CD4-positive, alpha-beta T cell treated with Interleukin-21 for 1 hour (primary cell): ENCODE measurements at places on chromosomes 3 and 15.

DNA sequence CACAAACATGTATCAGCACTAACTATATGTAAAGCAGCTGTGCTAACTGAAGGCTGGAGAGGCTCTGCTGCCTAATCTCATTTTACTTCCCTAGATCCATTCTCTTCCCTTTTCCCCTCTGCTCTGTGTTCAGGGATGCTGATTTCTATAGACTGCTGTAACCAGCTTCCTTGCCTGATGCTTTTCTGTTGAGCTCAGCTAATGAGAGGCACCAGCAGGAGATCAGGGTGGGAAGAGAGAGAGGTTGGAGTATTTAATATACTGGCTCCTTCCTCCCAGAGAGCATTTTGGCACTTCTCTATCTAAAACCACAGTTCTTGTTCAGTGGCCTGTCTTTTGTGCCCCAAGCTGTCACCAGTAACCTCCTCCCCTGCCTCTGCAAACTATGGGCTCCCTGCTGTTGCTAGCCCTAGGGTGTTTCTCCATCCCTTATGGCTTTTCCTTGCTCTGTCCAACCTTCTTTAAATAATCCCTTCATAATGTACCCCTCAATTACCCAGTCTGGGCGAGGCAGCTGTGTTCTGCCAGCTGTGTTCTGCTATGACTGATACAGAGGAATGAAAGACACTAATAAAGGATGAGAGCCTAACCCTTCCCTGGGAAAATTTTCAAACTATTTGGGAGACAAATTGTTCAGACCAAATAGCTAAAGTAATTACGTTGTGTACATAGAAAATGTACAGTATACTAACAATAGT, 69.5 kb downstream of the CADPS start:
- DNase-seq = no peak

DNA sequence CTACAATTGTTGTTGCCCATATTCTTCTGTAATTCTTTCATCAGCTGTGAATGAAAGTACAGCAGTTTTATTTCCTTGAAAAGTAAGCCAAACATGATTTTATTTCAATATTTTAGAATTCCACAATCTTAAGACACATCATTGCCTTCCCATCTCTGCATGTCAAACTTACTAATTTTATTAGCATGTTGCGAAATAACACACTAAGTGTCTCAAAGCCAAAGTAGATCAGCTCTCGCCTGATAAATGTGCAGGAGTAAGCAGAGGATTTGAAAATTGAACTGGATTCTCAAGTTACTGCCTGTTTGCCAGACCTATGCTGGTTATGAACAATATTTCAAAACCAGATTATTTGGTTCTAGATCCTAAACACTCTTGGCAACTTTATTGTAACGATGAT, 25.7 kb downstream of the TGFBR2 start:
- DNase-seq = no peak

- no peak for DNase-seq
These were observed 24.9 kb downstream of the LARS2 start for GRCh38 chr3:45413172-45413765.

GRCh38 chr15:98503970-98504369, 144.4 kb upstream of the IGF1R start:
- DNase-seq = no peak

GRCh38 chr3:101171681-101172191, 148.6 kb downstream of the IMPG2 start:
- DNase-seq = no peak

- DNase-seq = no peak
These were observed 2.7 kb upstream of the OPA1 start for GRCh38 chr3:193590088-193590856.

DNA sequence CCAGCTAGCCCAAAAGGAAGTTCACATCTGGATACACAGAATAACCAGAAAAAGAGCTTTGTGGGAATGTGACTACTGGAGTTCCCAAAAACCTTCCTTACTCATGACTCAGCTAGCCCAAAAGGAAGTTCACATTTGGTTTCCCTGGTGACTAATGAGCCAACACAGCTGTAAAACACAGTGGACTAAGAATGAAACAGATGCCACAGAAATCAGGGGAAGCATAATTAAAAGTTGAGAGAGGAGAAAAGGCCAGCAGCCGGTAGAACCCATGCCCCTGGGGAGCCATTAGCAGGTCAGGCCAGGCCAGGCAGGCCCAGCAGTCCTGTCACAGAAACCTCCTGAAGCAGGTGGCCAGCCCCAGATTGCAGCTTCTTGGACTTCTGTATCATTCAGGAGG, 130.3 kb downstream of the GHSR start:
- DNase-seq = no peak

DNA sequence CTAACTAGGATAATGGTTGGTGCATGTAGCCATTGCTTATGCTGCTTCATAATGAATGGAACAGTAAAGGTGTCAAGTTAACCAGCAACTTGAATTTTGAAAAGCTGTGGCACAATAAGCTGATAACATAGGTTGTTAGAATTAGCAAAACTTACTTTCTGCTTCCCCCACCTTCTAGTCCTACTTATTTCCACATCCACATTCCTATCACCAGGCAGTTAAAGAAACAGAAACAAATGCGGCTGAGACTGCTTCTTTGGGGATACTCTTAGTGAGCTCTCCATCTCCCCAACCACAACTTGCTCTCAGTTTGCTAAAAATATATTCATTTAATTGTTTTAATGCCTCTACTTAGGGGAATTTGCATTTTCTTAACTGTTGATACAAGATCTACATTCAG, 215.1 kb downstream of the TIGIT start:
- no peak for DNase-seq

GRCh38 chr3:101849714-101850245, 466 bp downstream of the NFKBIZ start:
- peak; percentile 57 for DNase-seq

- no peak for DNase-seq
These were observed 56.2 kb downstream of the ROPN1B start for GRCh38 chr3:126025116-126025729.

DNA sequence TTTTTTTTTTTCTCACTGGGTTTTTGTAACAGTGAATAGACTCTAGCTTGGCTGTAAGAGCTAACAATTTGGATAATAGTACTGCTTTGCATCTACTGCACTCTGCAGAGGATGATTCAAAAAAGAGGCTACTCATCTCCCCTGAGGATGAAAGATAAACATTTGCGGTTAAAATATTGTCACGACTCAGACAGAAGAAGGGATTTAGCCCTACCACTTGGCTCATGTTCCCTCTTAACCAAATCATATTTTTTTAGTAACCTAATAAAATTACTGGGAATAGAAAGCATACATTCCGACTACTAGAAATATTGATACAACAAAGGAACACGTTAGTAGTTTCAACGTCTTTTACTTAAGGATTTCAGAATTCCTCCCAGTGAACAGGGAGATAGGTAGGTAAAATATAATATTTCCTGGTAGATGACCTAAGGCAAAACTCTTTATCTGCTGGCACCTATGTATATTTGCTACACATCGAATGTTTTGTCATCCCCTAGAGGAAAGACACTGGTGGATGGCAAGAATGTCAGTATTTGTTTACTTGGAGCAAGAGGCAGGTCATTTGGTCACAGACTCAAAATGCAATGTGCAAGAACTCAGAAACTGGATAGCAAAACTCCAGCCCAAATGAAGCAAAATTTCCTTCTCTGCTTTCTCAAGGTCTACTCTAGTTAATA, 110.8 kb downstream of the GREM1 start:
- no peak for DNase-seq

DNA sequence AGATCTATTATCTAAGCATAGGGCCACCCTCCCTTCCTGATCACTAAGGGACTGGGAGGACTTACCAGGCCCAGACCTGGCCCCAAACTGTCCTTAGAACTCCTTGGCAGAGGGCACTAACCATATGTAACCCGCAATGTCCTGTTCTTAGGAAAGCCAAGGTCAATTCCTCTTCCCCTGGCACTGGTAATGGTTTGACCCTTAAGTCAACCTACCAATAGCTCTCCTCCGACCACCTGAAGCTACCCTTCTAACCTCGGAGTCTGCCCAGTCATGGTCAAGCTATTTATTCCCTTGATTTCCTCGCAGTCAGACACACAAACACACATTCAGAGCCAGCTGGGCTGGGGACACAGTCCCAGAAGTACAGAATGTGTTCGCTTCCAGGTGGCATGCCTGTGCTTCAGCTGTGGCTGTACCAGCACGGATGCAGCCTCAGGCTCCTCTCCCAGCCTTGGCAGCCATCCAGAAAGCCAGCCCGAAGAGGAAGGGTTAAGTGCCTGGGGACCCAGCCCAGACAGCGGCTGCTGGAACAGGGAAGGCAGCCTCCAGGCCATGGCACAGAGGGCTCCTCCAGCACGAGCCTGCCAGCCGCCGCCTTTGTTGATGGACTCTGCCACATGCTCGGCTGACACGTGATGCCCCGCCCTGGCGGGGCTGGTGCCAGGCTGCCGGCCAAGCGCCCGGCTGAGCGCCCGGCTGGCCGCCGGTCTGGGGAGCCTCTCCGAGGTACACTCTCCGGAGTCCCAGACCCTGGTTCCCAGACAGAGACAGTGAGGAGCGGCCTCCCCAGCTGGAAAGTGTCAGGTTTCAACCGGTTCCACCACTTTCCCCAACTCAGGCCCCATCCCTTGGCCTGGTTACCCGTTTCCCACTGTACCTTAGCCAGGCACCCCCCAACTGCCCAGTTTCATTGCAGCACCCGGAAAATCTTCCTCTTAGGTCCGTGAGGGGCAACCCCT, 5.5 kb downstream of the BMF start:
- no peak for DNase-seq

DNA sequence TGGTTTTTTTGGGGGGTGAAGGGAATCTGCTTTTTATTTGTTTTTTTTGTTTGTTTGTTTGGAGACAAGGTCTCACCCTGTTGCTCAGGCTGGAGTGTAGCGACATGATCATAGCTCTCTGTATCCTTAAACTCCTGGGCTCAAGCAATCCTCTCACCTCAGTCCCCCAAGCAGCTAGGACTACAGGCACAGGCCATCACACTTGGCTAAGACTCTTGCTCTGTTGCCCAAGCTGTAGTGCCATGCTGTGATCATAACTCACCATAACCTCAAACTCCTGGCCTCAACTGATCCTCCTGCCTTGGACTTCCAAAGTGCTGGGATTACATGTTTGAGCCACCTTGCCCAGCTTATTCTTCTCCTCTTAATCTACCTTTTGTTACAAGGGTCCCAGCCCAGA, 31.8 kb downstream of the GPR176 start:
- no peak for DNase-seq

DNA sequence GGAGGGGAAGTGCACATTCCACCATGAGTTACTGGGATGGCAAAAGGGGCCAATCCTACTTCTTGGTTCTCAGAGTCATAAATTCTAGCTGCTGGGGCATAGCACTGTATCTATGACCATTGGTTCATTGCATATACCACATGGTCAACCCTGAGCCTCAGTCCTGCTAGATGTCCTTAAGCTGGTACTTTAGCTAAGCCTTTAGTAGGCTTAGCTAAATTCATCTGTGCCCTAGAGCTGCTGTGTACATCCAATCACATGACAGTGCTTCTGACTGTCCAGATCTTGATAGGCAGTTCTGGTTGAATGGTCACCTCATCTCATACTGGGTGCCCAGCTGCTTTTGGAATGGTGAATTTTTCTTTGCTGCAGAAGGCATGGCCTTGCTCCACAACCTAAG, 8.2 kb downstream of the NDUFB4 start:
- no peak for DNase-seq

DNA sequence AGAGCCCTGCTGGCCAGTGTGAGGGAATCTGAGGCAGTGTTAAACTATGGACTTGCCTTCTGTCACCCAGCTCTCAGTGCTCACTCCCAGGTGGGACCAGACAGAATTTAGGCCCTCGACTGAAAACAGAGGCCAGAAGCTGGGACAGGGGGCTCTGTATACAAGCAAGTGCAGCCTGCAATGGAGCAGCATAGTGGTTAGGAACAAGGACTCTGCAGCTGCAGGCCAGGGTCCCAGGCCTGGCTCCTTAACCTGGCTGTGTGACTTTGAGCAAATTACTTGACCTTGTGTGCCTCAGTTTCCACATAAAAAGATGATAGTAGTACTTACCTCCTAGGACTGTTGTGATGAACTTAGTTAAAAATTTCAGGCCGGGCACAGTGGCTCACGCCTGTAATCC, 39.8 kb downstream of the CMTM7 start:
- no peak for DNase-seq

DNA sequence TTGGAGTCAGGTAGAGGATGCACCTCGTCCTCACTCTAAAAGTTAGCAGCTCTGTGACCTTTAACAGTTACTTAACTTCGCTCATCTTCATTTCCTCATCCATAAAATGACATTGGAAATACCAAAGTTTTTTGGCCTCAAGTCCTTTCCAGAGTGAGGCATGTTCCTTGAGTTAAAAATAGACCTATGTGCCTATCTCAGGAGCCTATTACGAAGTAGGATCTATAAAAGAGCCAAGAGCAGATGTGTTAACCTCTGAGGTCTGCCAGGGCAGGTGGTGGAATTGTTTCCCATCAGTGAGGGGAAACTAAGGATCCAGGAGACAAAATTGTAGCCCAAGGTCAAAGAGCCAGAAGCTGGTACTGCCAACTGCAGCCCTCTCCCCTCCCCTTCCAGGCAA, 120.4 kb upstream of the EIF1B start:
- DNase-seq = no peak

GRCh38 chr3:122966045-122966444, 61.5 kb downstream of the SEMA5B start:
- no peak for DNase-seq

DNA sequence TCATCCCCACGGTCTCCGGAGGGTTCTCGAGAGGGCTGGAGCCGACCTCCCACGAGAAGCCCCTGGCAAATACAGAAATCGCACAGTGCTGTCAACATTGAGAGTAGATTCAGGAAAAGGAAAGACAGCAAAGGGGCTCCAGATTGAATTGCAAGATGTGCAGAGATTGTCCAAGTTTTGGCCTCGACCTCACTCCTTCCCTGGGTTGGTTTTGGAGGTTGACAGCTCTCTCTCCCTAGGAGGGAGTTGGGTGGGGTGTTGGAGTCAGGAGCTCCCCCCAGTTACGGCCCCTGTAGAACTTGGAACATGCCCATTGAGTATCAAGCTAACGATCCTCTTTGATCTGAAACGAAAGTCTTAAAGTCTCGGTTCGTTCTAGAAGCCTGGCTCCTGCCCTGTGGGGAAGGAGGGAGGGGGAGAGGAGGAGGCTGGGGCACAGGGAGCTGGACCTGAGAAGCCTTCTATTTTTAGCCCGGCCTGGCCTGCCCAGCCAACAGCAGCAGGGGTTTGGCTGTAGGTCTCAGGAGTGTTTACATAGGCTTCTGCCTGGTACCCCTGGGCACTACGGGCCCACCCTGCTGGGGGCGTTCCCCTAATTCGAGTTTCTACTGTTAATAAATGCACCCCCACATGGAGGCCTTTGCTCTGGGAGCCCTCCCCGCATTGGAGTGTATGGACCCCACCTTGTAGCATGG, 672 bp upstream of the KY start:
- no peak for DNase-seq

- DNase-seq = no peak
These were observed 416.0 kb downstream of the RAP2B start for GRCh38 chr3:153578046-153578445.

GRCh38 chr3:27089068-27089467, 280.1 kb downstream of the NEK10 start:
- no peak for DNase-seq

- DNase-seq = no peak
These were observed 37.7 kb upstream of the PLXNA1 start for GRCh38 chr3:126945171-126945721.

GRCh38 chr3:194618858-194619608, 14.2 kb downstream of the TMEM44 start:
- no peak for DNase-seq
